Left ventricle myocardium superior (tissue), 1 donor: ENCODE measurements at places on chromosomes 16 and 17. TPM values are rescaled to one million over a fixed set of nuclear protein-coding genes. Genes with fewer than 3 reads are reported as not detected.
A peak's percentile ranks its signal among the peaks of the same experiment; 100 is the strongest.

TPPP3 gene
- total RNA-seq: 8.9 TPM

PRM2 gene
- not detected for total RNA-seq

GNGT2 gene
- total RNA-seq: 1.2 TPM

GAS2L2 gene
- total RNA-seq: 0.27 TPM

RILP gene
- 81.4 TPM for total RNA-seq

DNA sequence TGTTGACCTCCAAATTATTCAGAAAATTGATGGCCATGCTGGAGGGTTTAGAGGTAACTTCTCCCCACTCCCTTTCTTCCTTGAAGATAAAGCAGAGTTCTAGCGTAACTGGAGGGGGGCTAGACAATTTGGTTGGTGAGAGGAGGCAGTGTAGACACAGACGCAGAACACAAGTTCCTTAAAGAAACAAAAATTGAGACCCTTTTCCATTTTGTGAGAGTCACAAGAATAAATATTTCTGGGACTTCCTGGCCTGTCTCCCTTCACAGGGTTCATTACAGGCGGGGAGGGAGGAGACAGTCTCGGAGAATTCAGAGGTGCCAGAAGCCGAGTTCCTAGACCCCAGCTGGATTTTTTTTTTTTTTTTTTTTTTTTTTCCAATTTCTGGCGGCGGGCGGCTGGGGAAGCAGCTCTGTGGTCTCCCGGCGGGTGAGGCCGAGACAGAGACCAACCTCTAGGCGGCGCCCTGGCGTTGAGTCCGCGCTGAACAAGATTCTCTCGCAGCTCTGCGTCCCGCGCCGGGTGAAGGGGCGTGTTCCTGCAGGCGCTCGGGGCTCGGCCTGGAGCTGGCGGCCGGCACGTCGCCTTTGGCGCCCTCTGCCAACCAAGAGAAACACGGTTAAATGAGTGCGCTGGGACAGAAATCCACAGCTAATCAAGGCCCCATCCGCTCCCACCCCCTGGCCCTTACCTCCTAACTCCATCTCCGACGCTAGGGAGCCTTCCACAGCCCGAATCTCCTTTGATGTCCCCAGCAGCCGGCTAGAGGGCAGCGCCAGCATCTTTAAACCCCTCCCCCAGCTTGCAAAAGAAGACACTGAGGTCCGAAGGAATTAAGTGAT is 10.2 kb upstream of the HOXB9 start:
- DNase-seq: peak; percentile 69

DNA sequence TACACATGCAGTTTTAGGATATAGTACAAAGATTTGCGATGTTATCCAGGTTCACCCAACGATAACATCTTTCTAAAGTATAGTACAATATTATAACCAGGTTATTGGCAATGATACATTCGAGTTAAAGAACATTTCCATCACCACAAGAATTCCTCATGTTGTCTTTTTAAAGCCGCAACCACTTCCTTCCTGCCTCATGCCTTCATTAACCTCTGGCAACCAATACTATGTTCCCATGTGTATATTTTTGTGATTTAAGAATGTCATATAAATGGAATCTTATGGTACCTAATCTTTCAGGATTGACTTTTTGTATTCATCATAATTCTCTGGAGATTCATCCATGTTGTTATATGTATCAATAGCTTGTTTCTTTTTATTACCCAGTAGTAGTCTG is 1183.2 kb downstream of the CDH11 start:
- DNase-seq: no peak

DNA sequence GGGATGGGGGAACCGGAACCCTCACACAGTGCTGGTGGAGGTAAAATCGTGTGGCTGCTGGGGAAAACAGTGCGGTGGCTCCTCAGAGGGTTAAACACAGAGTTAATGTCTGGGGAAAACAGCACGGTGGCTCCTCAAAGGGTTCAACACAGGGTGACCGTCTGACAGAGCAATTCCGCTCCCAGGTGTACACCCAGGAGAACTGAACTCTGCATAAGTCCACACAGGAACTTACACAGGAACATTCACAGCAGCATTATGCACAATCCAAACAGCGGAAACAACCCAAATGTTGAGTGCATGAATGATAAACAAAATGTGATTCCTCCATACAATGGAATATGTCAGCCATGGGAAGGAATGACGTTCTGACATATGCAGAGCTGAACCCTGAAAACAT is 51.4 kb downstream of the CCDC57 start:
- DNase-seq: no peak

GRCh38 chr17:17580662-17581470 is 10.6 kb downstream of the PEMT start:
- DNase-seq: no peak

- DNase-seq: no peak
Measured at GRCh38 chr17:82440469-82440981, 10.0 kb downstream of the CYBC1 start.

GRCh38 chr17:15444805-15445204 is 22.6 kb downstream of the CDRT4 start:
- no peak for DNase-seq

GRCh38 chr17:14297161-14297851 is 3.6 kb upstream of the HS3ST3B1 start:
- DNase-seq: peak; percentile 65

GRCh38 chr17:63433746-63434591 is 12.1 kb downstream of the CYB561 start:
- peak; percentile 91 for DNase-seq

DNA sequence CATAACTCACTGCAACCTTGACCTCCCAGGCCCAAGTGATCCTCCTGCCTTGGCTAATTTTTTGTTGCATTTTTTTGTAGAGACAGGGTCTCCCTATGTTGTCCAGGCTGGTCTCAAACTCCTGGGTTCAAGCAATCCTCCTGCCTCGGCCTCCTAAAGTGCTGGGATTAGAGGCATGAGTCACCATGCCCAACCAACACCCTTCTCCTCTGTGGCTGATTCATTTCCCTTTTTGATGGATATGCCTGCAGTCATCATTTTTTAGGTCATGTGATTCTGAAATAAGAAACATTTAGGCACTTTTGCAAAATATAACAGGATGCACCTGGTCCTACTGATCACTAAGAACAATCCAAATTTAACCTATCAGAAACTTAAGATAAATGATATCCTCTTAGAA is 44.0 kb upstream of the YPEL2 start:
- no peak for DNase-seq

DNA sequence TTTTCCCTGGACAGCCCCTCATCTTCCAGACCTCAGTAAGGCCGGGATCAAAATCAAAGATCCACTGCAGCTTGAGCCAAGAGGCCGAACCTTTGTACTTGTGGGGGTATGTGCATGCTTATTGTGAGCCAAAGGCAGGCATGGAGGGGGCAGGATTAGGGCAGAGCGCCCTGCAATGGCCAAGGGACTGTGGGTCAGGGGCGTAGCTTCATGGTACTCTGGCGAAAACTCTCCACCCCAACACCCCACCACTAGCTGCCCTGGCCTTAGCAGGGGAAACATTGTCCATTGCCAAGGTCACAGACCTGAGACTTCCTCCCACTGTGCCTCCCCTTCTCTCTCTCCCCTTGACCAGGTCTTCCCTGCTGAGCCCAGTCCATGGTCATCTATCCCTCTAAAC is 90.1 kb downstream of the TMEM132E start:
- no peak for DNase-seq

- DNase-seq: no peak
Measured at GRCh38 chr16:10408824-10409381, 23.0 kb downstream of the ATF7IP2 start.

DNA sequence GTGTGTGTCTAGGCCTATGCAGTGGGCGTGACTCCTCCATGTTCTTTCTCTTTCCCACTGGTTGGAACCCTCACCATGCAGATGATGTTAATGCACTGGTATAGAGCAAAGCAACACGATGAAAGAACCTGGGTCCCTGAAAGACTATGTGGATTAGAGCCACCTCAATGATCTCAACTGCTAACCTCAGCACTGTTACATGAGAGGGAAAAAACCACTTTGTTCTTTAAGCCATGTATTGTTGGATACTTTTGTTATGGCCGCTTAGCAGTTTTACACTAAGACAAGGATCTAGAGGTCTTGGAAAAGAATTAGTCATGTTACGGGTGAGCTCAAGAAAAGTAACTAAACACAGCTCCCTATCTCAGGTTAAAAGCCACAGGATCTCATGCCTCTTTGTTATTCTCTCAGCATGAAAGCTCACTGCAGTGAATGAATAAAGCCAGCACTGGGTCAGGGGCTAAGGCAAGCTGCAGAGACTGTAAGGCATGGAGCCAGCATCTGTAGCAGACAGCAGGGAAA is 56.6 kb upstream of the RBBP6 start:
- no peak for DNase-seq
